ENCODE measurements at places on chromosomes 1 and 21. TPM values are rescaled to one million over a fixed set of nuclear protein-coding genes. Genes with fewer than 3 reads are reported as not detected.

DNA sequence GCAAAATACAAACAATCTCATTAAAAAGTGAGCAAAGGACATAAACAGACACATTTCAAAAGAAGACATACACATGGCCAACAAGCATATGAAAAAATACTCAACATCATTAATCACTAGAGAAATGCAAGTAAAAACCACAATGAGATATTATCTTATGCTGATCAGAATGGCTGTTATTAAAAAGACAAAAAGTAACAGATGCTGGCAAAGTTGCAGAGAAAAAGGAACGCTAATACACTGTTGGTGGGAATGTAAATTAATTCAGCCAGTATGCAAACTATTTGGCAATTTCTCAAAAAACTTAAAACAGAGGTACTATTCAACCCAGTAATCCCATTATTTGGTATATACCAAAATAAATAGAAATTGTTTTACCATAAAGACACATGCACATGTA is 32.2 kb upstream of the TNFSF18 start:
- no peak for DNase-seq

- DNase-seq, result no peak
These were observed 613.3 kb downstream of the PLPP3 start for GRCh38 chr1:55965981-55966461.

The FAM78B gene
- 0.30 TPM for polyA plus RNA-seq

The BTF3L4 gene
- polyA plus RNA-seq, result 47.7 TPM

The CD101 gene
- 17.8 TPM for polyA plus RNA-seq

The ICOSLG gene
- polyA plus RNA-seq, result 2.5 TPM

- DNase-seq, result peak; percentile 9
These were observed 6.2 kb upstream of the FAM76A start for GRCh38 chr1:27719286-27720251.

All from lung (tissue), 17 donors.